ENCODE measurements at places on chromosomes 12 and 14.

DNA sequence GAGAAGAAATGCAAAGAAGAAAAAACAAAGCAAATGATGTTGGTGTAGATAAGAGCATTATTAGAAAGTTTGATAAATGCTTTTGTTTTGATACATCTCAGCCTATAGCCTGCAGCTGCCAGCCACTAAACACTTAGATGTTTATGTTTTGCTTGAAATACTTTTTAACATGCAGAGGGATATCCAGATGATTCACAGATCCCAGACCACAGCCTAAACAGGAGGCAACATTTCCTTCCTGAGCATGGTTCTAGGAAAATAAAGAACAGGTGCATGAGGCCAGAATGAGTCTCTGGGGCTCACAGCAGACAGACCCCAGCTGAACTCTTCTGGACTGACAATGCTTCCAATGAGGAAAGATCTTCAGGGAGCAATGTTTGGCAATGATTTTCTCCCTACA is 103.7 kb upstream of the EEA1 start:
- DNase-seq, result no peak

DNA sequence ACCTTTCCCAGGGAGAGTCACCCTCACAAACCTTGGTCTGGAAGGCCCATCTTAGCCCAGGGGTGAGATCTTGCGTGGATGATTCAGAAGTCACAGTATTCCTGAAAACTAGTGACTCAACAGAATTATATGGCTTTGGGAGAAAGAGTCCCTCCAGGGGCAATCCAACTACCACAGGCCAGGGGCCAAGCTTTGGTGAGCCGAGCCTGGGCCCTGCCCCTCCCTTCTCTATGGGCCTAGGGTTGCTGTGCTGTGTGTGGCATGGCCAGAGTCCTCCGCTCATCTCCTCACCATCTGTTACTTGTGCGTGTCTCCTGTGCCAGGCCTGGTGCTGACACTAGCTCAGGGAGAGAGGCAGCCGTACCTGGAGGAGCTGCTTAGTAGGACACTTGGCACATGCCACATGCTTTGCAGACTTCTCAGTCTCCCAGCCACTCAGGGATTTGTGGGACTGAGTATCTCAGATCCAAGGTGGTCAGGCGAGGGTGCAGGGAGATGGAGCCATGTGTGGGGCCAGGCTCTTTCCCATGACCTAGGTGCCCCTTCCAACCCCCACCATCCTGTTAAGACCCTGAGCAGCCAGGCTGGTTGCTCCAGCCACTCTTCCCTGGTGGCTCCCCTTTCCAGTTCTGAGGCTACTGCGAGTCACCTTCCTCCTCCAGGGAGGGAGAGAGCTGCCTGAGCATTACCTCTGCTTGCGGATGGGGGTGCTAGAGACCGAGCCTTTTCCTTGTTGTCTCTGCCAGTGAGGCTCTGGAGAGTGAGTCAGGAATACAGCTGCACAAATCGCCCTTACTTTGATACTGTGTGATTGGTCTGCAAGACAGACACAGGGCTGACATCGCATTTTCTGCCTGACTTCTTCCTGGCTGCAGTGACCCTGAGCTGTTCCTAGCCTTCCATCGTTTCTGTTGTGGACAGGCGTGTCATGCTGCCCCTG is 94.1 kb downstream of the SLC25A47 start:
- DNase-seq, result peak; percentile 93

- DNase-seq, result no peak
These were observed 34.5 kb upstream of the PLEK2 start for GRCh38 chr14:67446371-67447032.

GRCh38 chr12:115660211-115660805 is 617.2 kb downstream of the MED13L start:
- peak; percentile 7 for DNase-seq

- DNase-seq, result peak; percentile 97
These were observed 50.7 kb downstream of the TPCN1 start for GRCh38 chr12:113271853-113272561.

DNA sequence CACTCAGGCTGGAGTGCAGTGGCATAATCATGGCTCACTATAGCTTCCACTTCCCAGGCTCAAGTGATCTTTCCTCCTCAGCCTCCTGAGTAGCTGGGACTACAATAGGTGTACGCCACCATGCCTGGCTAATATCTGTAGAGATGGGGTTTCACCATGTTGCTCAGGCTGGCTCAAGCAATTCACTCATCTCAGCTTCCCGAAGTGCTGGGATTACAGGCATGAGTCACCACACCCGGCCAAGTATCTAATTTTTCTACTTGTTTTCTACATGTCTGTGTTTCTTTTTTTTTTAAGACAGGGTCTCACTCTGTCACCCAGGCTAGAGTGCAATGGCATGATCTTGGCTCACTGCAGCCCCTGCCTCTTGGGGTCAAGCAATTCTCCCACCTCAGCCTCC is 119.7 kb upstream of the MED13L start:
- DNase-seq, result no peak

DNA sequence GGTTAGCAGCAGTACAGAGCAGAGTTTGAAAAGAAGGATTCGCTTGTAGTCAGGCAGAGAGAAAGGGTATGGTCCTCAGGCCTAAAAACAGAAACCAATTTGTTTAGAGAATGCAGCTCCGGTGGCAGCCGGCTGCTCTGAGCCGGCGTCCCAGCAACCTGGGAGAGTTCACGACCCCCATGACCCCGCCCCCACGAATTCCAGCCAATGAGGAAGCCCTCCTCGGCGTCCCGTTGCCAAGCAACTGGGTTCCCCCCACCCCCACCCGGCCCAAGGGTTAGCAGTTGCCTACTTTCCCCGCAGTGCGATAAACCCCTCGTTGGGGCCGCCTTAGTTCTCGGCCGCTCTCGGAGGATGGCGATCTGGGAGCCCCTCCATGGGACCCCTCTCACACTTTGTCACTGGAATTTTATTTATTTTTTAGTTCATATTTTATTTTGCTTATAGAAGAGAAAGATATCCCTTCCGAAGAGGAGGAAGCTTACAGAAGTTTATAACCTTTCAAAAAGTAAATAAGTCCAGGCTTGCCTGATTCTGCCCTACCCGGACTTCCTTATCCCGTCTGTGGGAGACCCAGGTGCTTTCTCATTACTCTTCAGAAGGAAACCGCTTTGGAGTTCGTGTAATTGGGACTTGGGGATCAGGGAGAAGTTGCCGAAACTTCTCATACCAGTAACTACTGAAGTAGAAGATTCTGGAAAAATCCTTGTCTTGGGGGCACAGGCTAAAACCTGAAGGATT is at the start of gene CCDC60:
Gene CCDC60 (plus strand): TSS at position 300 of the 741 bp plus-strand sequence. CDS start 448 bp downstream, outside the sequence.
- DNase-seq, result no peak

GRCh38 chr12:79655036-79655435 is 35.7 kb downstream of the PAWR start:
- no peak for DNase-seq

DNA sequence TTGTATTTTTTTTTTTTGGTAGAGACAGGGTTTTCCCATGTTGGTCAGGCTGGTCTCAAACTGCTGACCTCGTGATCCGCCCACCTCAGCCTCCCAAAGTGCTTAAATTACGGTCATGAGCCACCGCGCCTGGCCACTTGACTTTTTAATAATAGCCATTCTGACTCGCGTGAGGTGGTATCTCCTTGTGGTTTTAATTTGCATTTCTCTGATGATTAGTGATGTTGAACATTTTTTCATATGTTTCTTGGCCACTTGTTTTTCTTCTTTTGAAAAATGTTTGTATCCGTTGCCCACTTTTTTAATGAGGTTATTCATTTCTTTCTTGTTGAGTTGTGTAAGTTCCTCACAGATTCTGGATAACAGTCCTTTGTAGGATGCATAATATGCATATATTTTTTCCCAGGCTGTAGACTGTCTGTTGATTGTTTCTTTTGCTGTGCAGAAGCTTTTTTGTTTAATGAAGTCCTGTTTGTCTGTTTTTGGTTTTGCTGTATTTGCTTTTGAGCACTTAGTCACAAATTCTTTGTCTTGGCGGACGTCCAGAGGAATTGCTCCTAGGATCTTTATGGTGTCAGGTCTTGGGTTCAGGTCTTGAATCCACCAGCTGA is 10.3 kb upstream of the PGAM5 start:
- no peak for DNase-seq

DNA sequence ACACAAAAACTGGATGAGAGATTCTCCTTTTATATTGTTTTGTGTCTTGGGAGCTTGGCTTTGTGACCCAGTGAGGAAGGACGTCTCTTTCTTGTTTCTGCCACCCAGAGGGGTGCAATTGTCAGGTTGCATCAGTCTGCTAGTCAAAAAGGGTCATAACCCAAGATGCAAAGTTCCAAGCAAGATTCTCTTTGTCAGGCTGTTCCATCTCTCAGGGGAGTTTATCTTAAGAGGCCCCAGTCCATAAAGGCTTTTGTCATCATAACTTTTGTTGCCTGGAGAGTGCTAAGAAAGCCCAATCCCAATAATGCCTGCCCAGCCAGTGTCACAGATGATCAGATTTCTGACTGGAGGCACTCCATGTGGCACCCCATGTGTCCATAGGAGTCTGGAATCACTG is 444.9 kb downstream of the TRHDE start:
- DNase-seq, result no peak

DNA sequence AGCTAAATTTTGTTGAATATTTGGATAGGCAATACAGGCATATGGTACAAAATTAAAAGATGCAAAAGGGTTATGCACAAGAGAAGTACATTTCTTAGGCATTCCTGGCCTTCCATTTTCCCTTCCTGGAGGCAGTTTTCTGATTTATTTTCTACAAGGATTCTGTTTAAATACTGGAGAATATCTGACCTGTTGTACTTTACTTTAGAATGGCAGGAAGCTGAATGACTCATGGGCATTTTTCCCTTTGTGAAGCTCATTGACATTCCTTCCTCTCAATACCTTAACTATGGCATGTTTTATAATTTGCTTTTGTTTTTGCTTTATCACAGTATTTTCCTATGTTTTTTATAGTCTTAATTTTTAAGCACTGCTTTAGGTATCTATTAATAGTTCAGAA is 62.7 kb downstream of the RCOR1 start:
- DNase-seq, result peak; percentile 26

- no peak for DNase-seq
These were observed 57.9 kb upstream of the TMX1 start for GRCh38 chr14:51182131-51182565.
